ENCODE measurements at places on chromosomes 11 and 22. TPM values are rescaled to one million over a fixed set of nuclear protein-coding genes. Genes with fewer than 3 reads are reported as not detected.

Gene PPP2R1B
- total RNA-seq = 24.8 TPM

Gene SEPTIN3
- not detected for total RNA-seq

Gene SHANK3
- total RNA-seq = 0.51 TPM

Gene CREB3L1
- 37.7 TPM for total RNA-seq

Gene CDHR5
- total RNA-seq = not detected

Gene PARVG
- not detected for total RNA-seq

Gene TUBA8
- 0.32 TPM for total RNA-seq

Gene RASSF10
- not detected for total RNA-seq

Gene RNASEH2C
- total RNA-seq = 56.1 TPM

Gene POTEH
- not detected for total RNA-seq

Gene HORMAD2
- not detected for total RNA-seq

Gene ROBO4
- 1.3 TPM for total RNA-seq

Gene OTOG
- not detected for total RNA-seq

Gene APOL5
- not detected for total RNA-seq

Gene SNX32
- total RNA-seq = not detected

Gene PLAAT5
- not detected for total RNA-seq

Gene CLDN5
- total RNA-seq = not detected

Gene ZNF215
- total RNA-seq = 4.9 TPM

Gene EHF
- not detected for total RNA-seq

Gene CALCA
- 1.3 TPM for total RNA-seq

Gene MAFF
- 73.0 TPM for total RNA-seq

Gene MIOX
- total RNA-seq = not detected
